ENCODE measurements at places on chromosomes 2 and 18. TPM values are rescaled to one million over a fixed set of nuclear protein-coding genes. Genes with fewer than 3 reads are reported as not detected.

ALLC gene
- polyA plus RNA-seq: not detected

PDE1A gene
- polyA plus RNA-seq: 11.3 TPM

KYNU gene
- polyA plus RNA-seq: 0.65 TPM

- DNase-seq: no peak
Observed at GRCh38 chr2:39515273-39515896, 78.3 kb upstream of the MAP4K3 start.

DNA sequence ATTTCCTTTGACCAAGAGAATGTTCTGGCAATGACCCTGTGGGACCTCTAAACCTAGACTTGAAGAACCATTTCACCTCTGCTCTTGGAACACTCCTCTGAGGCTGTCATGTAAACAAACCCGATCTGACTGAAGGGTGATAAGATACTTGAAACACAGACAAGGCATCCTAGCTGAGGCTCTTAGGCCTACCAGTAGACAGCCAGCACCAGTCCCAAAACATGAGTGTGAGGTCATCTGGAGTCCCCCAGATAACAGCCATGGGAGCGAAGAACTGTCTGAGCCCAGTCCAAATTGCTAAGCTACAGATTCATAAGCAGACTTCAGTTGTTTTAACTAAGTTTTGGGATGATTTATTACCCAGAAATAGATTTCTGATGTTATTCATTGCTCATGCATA lies 39.5 kb upstream of the LHCGR start:
- DNase-seq: no peak

- DNase-seq: no peak
Observed at GRCh38 chr2:171281110-171281509, 120.4 kb upstream of the TLK1 start.

DNA sequence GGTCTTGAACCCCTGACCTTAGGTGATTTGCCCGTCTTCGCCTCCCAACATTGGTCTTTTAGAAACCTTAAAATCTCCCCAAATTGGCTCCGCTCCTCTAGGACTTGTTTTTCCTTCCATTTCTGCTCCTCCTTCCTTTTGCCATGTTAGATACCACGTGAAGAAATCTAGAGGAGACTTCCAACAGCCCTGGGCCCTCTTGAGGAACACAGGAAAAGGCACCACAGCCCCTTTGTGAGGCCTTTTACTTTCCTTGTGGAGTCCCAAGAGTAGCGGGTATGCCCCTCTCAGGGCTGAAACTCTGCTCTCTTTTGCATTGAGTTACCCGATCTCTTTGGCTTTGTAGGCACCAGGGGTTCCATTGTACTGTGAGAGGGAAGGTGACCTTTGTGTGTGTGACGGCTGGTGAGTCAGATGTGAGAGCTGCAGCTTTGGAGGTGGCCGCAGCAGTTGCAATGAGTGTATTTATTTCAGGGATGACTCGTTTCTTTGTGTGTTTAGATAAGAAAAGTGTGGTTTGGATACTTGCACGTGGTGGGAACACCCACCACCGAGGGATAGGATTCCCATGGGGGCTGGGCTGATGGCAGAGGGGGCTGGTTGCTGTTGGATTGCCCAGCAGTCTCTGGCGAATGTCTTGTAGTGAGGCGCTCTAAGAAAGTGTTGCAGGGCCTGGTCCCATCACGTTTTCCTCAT lies 218.4 kb upstream of the HS6ST1 start:
- no peak for DNase-seq

GRCh38 chr2:172046866-172047565 lies 38.3 kb upstream of the DLX1 start:
- no peak for DNase-seq

Measured in muscle of leg (tissue), 16 donors.